Type B pancreatic cell (in vitro differentiated cells): ENCODE measurements at places on chromosomes 13 and 19. TPM values are rescaled to one million over a fixed set of nuclear protein-coding genes. Genes with fewer than 3 reads are reported as not detected.

Gene ZNF600
- total RNA-seq: 12.5 and 28.8 TPM in 2 replicates

Gene NLRP4
- total RNA-seq: not detected in 2 replicates

Gene PROZ
- not detected in 2 replicates for total RNA-seq

DNA sequence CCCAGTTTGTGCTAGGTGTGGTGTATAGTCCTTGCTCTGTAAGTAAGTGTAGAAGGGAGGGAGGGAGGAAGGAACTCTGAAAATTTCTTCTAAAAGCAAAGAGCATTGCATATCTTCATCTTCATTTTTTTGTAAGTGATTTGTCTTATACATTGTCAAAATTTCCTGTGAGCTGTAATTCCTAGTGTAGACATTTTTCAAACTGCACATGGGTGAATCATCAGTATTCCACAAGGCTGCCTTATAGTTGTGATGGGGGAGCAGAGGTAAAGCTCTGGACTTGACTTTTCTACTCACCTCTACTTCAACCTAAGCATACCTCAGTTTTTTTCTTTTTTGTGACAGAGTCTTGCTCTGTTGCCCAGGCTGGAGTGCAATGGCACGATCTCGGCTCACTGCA is 86.9 kb downstream of the CDK8 start:
- DNase-seq: no peak

- DNase-seq: no peak
Observed at GRCh38 chr13:45162194-45162593, 38.7 kb downstream of the KCTD4 start.

DNA sequence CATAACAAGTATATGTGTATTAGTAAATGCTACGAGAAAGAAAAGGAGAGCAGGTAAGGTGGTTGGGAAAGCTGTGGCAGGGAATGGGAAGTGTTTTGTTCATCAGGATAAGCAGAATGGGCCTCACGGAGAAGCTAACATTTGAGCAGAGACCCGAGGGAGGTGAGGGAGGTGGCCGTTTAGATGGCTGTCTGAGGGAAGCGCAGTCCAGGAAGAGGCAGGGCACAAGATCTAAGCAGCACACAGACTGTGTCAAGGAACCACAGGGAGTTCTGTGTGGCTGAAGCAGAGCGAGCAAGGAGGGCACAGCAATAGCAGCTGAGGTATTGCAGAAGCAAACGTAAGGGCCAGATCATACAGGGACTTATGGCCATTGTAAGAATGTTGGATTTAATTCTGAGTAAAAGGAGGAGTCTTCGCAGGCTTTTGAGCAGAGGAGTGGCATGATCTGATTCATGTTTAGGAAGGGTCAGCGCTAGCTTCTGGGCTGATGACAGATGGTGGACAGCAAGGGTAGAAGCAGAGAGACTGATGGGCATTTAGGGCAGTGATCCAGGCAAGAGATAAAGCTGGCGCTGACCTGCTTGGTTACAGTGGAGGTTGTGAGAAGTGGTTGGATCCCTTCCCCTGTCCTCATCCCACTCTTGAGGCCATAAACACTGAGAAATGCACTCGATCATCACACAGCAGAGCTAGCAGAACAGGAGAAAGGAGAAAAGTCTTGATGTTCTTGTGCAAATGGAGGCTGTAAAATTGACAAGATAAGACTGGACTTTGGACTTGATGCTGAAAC is 199.9 kb downstream of the LACC1 start:
- no peak for DNase-seq

- DNase-seq: no peak
Observed at GRCh38 chr19:45139286-45140143, 21.3 kb downstream of the NKPD1 start.
